NCI-H1417 (cell line): ENCODE measurements at places on chromosomes 2 and 18.

DNA sequence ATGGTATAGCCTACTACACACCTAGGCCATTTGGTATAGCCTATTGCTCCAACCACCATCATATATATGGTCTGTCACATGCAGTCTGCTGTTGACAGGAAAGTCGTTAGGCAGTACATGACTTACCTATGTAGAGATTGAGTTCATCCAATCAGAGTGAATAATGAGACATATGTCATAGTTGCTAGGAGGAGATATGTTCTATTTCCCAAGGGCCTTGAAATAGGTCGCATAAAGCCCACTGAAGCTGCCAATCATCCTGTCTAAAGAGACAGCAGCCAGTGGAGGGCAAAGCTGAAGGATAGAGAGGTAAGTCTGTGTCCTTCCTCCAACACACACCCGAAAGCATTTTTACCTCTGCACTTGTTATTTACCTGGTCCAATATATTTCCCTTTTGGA, 263.4 kb downstream of the PTPRM start:
- DNase-seq = no peak

DNA sequence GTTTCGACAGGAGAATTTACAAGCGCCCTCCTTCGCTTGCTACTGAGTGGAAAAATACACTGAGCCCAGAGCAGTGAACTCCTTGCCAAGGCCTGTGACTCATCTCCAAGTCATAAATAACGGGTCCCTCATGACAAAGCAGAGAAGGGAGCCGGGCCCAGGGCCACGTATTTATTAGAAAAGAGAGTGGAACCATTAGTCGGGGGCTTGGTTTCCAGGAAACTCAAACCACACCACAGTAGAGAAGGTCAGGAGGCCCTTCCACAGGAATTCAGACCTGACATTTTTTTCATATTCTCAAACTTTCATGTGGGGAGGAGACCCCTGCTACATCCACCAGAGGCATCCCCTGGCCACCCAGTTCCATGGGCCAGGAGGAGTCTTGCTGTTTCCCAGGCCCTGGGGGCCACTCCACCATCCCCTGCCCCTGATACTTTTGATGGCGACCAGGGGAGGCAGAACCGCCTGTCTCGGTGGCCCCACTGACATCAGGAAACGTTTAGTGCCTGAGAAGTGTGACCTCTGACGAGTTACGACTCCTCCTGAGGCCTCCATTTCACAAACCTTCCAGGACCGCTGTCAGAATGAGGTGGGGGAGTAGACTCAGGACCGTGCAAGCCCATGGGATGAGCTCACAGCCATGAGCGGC, 289.7 kb downstream of the DYSF start:
- DNase-seq = no peak

- no peak for DNase-seq
These were observed 577 bp downstream of the ERCC3 start for GRCh38 chr2:127293386-127293747.

- peak; percentile 82 for DNase-seq
These were observed 796 bp downstream of the SPIRE1 start for GRCh38 chr18:12656938-12657683.

DNA sequence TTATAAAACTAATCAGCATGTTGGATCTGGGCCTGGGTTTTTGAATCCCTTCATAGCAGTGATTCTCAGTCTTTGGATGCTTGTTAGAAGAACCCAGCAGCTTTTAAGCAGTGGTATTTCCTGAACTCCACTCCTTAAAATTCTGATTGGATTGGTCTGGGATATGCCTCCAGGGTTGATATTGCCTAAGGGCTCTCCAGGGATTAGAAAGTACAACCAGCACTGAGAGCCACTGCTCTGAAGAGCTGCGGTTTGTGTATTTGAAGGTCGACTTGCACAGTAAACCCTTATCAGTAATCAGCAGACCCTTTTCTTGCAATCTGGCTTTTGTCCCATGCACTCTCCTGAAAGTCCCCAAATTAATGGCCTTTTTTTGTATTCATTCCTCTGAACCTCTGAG, 17.0 kb upstream of the RBMS1 start:
- no peak for DNase-seq
